Left ventricle myocardium inferior (tissue), 1 donor: ENCODE measurements at places on chromosomes 6 and 20. TPM values are rescaled to one million over a fixed set of nuclear protein-coding genes. Genes with fewer than 3 reads are reported as not detected.

Gene ELOVL4
- total RNA-seq = 0.19 TPM

Gene PGBD1
- 2.4 TPM for total RNA-seq

Gene TNXB
- total RNA-seq = 73.0 TPM

Gene AVP
- total RNA-seq = 0.38 TPM

Gene POFUT1
- total RNA-seq = 28.9 TPM

Gene C4A
- 76.2 TPM for total RNA-seq

Gene B3GAT2
- total RNA-seq = not detected

Gene METTL24
- total RNA-seq = 1.2 TPM

Gene CST4
- not detected for total RNA-seq

Gene BFSP1
- 0.66 TPM for total RNA-seq

DNA sequence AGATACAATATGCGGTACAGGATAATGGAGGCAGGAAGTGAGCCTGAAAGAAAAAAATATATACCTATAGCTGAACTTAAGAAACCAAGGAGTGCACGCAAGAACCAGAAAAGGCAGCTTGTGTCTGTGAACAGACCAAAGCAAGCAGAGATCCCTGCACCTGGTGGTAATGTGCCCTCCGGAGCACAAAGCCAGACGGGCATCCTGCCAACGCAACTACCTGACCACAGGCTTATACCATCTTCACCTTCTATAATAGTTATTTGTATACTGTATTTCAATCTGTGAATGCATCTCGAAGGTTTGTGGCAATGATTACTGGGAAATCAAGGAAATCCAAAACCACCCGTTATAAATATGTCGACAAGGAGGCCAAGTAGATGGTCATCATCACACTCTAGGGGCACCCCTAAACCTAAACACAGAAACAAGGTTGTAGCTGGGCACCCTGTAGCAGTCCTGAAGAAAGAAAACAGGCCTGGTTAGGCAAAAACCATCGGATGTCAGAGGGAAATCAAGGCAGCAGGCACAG, 801 bp downstream of the FBXL4 start:
- no peak for DNase-seq

DNA sequence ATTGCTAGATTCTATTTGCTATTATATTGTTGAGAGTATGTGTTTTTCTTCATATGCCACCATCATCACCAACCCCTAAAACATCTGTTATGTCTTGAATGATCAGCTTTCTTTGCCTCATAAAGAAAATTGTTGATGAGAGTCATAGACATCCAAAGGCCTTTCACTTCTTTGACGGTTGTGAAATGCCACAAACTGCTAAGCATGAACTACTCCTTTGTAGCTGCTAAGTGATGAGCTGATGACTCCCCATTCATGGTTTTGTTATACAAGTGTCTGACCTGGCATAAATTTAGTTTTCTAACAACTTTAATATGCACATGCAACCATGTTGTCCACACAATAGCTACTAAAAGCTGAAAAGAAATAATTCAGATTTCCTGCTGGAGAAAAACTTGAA, 684 bp upstream of the MED23 start:
- no peak for DNase-seq

- no peak for DNase-seq
Observed at GRCh38 chr20:31972471-31973021, 4.6 kb downstream of the XKR7 start.

DNA sequence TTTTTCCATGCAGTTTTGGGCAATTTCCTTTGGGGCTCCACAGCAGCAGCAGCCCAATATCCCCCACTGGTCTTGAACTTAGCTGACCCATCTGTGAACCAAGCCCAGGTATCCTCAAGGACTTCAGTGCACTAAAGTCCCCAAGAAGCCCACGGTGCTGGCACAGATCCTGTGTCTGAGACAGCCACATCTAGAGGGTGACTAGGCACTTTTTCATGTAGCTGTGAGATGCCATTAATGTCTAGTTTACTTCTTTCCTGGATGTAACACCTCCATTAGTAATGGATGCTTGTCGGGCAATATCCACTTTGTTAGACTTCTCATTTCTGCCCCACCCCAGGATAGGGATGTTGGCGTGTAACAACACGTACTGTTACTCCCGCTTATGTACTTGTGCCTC, 176.2 kb upstream of the PROKR2 start:
- DNase-seq = no peak

- DNase-seq = no peak
Observed at GRCh38 chr6:91562955-91563354, 976.1 kb upstream of the MAP3K7 start.

GRCh38 chr6:46521464-46521971, 30.3 kb upstream of the RCAN2 start:
- DNase-seq = no peak

DNA sequence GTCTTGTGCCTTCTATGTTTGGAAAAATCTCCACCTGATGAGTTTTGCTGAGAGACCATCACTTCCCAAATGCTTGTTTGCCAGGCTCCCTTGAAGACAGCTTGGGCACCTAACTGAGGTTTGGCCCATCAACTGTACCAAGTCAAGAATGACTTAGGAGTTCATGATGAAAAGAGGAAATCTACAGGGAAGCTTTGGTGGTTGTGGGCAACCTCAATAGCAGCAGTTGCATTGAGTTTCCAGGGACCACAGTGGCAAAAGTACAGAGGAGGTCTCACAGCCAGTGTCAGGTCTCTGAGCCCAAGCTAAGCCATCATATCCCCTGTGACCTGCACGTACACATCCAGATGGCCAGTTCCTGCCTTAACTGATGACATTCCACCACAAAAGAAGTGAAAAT, 49.7 kb upstream of the PHACTR1 start:
- no peak for DNase-seq

- no peak for DNase-seq
Observed at GRCh38 chr6:113755449-113756289, 101.5 kb upstream of the MARCKS start.

DNA sequence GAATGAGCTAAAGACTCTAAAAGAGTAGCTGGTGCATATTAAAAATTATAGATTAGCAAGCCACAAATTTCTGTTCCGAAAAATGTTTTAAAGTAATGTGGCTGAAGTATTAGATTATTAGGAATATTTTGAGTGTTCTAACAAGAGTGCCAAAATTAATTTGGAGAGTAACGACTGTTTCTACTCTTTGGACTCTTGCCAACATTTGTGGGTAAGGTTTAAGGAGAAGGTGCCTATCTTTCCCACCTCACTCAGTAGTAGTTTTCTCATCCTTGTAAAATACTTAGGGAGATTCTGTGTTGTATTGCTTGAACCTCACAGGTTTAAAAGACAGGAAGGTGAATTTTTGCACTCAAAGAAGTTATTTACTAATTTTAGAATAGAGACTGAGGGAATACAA, 5.0 kb downstream of the HSF2 start:
- no peak for DNase-seq

GRCh38 chr6:127026247-127026646, 92.2 kb upstream of the RSPO3 start:
- DNase-seq = no peak

- DNase-seq = no peak
Observed at GRCh38 chr6:133995296-133995695, 42.3 kb downstream of the TBPL1 start.

DNA sequence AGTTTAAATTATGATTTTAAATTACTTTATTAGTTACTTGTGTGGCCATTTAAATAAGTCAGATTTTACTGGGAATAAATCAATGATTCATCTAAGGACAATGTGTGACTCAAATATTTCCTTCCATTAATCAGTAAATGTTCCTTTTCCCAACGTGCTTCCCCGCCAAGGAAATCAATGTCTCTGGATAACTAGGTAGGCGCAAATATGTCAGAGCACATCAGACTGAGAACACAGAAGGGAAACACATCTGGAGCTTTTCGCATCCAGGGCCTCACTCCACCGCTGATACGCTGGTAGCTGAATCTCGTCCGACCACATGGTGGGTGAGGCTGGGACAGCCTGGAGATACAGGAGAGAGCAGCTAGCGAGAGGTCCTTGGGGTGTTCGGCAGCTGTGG, 56.4 kb upstream of the RPS6KA2 start:
- no peak for DNase-seq

DNA sequence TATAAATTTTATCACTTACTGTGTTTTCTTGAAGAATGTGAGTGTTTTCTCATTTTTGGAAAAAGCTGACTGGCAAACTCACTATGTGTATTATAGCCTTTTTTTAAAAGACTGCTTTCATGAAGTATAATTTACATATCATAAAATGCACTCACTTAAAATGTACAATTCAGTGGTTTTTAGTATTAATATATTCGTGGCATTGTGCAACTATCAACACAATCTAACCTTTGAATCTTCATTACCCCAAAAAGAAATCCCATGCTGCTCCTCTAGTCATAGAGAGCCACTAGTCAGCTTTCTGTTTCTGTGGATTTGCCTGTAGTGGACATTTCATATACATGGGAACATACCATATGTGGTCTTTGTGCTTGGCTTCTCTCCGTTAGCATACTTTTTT, 143.8 kb downstream of the PLCB4 start:
- DNase-seq = no peak

- no peak for DNase-seq
Observed at GRCh38 chr6:107217248-107217647, 101.9 kb upstream of the BEND3 start.

GRCh38 chr6:38350942-38351341, 288.8 kb downstream of the BTBD9 start:
- DNase-seq = no peak

DNA sequence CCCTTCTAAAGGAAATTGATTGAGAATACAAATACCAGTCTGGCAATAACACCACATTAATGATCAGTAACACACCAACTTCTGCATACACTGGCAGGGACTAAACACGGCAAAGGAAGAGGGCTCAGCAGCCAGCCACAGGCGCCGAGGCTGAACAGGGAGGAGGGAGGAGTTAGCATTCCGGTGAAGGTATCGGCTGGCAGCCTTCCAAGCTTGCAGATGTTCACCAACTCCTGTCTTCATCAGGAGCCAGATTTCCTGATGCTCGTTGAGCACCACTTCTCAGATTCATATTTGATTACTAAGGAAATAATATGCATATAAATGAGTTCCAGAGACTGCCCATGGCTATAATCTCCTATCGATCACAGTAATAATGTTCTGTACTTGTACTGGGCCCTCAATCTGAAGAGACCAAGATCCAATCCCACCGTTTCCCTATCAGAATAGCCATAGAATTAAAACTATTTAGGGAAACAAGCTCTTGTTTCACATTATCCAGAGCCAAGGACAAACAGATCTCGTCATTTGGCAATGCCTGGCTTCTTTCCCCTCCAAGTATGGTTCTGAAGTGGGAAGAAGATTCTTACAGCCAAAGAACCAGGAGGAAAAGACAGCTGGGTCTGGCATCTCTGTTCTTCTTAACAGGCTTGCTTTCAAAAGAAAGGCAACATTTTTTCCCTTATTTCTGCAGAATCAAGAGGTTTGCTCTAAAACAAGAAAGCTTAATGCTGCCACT, 42.2 kb downstream of the GFOD1 start:
- peak; percentile 65 for DNase-seq

GRCh38 chr6:33116417-33116816, 40.6 kb downstream of the HLA-DPB1 start:
- DNase-seq = no peak

DNA sequence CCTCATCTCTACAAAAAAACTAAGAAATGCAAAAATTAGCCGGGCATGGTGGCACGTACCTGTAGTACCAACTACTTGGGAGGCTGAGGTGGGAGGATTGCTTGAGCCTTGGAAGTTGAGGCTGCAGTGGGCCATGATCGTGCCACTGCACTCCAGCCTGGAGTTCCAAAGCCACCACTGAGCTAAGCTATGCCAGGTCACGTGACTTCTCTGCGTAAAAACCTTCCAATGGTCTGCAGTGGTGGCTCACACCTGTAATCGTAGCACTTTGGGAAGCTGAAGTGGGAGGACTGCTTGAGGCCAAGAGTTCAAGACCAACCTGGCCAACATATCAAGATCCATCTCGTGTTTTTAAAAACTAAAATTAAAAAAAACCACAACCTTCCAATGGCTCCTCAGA, 1.7 kb downstream of the SF3B5 start:
- no peak for DNase-seq

DNA sequence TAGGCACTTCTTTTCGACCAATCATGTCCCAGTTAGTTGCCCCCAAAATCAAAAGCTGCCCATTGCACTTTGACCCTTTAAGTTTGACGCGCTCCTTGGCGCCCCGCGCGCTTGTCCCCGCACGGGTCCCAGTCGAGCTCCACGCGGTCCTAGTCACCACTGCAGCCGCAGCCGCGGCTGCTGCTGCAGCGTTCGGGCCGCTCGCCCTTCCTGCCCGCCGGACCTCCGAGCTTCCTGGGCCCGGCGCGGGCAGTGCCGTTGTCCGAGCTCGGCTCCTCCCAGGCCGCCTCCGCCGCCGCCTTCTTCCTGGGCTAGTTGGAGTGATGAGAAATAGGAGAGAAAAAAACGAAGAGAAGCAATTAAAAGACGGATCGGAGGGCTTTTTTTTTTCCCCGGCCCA, 185.7 kb upstream of the COL21A1 start:
- no peak for DNase-seq

- DNase-seq = no peak
Observed at GRCh38 chr20:4573564-4574355, 147.9 kb upstream of the PRND start.

- no peak for DNase-seq
Observed at GRCh38 chr20:4472906-4473305, 248.8 kb upstream of the PRND start.
